ENCODE measurements at places on chromosomes 3 and 15.

- ATAC-seq: no peak
These were observed 111.3 kb downstream of the BBX start for GRCh38 chr3:107634099-107634489.

GRCh38 chr3:25508901-25509300, 80.8 kb downstream of the RARB start:
- ATAC-seq: peak; percentile 86

DNA sequence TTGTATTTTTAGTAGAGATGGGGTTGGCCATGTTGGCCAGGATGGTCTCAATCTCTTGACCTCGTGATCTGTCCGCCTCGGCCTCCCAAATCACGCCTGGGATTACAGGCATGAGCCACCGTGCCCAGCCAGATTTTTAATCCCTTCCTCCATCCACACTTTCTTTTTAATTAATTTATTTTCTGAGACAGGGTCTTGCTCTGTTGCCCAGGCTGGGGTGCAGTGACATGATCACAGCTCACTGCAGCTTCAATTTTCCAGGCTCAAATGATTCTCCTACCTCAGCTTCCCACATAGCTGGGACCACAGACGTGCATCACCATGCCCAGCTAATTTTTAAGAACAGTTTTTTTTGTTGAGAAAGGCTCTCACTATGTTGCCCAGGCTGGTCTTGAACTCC, 43.6 kb downstream of the RAF1 start:
- ATAC-seq: no peak

DNA sequence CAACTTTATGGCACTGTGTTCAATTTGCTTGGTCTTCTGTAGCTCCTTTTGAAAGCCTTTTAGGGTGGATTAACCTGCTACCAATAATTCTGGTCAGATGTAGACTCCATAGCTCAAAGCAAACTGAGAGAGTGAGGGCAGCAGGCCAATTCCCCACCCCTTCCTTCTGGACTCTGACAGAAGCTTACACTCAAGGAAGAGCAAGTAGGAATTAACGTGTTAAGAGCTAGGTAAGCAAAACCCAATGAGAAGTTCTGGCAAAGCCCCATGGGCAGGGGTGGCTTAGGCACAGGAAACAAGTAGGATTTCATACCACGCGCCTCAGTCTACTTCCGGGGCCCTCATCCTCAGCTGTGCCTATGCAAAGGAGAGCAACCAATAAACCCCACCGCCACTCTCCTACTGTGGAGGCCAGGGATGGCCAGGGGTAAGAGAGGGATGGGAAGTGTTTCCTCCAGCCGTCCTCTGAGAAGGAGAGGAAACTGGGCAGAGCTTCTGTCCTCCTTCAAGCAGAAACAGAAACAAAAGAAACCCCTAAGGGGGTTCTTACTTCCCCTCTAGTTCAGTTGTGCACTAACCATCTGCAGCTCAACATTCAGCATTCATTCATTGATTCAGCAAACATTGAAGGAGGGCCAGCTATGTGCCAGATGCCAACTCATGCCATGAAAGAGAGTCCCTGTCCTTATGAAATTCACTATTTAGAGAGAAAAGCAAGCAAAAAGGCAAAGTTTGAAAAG, 12.6 kb downstream of the CCR5 start:
- no peak for ATAC-seq

- no peak for ATAC-seq
These were observed 212.5 kb downstream of the CHST2 start for GRCh38 chr3:143332026-143332425.

- ATAC-seq: peak; percentile 73
These were observed 44.5 kb upstream of the CCDC80 start for GRCh38 chr3:112685420-112685819.

DNA sequence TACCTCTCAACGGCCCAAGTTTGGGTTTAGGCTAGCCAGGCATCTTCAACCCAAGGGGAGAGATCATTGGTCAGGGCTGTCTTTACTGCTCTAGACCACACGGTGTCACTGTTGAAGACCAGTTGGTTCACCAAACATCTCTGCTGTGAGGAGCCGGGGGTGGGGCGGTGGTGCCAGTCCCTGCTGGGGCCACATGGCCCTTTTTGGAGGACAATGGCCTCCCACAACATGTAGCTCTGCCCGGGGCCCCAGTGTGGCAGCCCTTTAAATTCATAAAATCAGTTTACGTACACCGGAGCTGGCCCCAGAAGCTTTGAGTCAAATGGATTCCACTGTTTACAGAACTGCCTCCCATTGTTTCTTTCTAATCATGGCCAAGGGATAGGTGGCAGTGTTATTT, 19.1 kb upstream of the TM4SF18 start:
- ATAC-seq: peak; percentile 96

DNA sequence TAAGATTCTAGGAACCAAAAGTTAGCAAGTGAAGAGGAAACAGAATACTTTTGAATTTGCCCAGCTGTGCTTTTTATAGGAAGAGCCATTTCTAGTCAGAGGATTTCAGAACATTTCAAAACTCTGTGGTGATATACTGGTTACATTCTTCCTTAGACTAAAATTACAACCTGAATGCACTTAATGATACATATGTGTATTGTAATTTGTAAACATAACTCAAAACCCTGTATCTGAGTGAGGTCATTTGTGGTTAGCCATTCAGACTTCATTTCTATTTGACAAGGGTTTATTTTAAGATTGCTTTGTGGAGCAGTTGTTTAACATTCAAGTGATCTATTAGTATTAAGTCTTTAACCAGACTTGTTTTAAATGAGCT, 59.4 kb upstream of the TRIM71 start:
- no peak for ATAC-seq

DNA sequence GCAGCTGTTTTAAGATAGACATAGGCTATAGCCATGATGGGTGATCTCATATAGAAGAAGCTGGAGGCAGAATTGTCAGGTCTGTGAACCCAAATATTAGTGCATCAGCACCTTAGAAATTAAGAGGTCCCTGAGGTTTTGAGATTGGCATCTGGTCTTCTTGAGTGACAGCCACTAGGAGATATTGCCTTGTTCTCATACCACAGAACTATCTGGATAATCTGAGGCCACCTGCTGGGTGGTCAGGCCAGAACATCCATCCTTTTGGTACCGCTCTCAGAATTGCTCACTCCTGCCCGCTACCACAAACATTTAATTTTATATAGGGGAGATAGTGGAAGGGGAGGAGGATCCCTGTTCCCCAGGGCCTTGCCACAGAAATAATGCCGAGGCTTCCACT, 210.6 kb upstream of the ZPLD1 start:
- ATAC-seq: peak; percentile 76

GRCh38 chr3:129425213-129425612, 3.2 kb downstream of the EFCAB12 start:
- no peak for ATAC-seq

DNA sequence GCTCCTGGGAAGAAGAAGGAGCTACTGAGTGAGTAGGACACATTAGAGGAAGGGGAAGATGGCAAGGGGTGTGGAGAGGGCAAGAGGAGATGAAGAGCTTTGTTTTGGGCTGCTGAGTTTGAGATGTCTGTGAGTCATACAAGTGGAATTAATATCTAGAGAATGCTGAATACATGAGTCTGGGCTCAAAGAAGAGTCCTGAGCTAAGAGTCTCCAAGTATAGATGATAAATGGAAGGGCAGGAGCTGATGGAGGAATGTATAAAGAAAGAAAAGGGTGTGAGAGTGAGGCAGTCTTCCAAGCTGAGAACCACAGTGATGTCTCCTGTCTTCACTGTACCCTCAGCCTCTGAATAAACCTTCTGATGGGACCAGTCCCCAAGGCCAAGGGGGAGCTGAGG, 205.5 kb upstream of the MRPL3 start:
- no peak for ATAC-seq

DNA sequence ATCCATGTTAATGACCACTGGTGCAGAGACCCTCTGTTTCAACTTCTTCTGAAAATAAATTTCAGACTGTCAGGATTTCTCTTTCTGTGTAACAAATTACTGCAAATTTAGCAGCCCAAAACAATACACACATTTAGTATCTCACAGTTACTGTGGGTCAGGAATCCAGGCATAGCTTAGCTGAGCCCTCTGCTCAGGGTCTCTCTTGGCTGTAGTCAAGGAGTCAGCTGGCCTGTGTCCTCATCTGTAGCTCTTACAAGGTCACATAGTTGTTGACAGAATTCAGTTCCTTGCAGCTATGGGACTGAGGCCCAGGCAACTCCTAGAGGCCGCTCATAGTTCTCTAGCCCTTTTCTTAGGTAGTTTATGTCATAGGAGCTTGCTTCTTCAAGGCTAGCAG, 51.9 kb downstream of the NKIRAS1 start:
- ATAC-seq: no peak

DNA sequence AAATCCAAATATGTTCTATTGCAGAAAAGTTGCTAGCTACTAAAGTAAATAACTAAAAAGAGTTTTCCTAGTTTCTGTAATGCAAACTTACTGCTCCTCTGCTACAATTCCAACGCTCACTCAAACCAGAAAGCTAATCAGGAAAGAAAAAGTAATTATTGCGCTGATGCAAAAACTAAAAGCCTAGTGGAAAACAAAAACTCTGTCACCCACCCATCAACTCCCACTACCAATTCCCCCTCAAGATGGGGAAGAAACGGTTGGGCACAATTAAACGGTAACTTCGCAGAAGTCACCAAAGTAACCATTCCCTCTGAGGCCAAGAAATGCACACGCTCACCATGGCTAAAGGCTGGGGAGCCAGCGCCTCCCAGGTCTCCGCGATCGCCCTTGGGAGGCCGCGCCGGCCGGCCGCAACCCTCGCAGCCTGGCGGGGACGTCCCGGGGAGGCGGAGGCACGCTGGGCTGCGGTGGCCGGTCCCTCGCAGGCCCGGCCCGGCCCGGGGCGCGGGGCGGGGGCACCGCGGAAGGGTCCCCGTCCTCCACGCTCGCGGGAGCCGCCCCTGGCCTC, 684 bp downstream of the SLTM start:
- peak; percentile 40 for ATAC-seq

GRCh38 chr15:66968806-66969596, 96.4 kb upstream of the SMAD3 start:
- ATAC-seq: no peak

GRCh38 chr15:79088426-79089205, 2.0 kb downstream of the RASGRF1 start:
- no peak for ATAC-seq

DNA sequence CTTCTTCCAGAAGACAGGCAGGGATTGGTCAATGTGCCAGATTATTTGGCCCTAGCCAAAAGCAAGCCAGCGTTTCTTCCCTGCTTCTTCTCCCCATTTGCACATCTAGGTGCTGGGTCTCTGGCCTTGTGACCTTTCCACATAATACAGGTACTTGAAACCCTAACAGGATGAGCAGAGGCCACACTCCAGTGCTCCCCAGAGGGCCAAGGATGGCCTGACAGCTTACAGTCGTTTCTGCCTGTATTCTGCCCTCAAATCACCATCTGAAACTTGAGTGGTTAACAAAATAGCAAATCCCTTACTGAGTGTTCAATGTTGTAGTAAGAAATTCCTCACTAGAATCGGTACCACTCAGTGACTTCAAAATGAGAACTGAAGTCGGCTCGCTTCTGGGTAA, 29.1 kb downstream of the MKRN2 start:
- ATAC-seq: no peak

GRCh38 chr3:175003590-175003989, 144.5 kb downstream of the NAALADL2 start:
- ATAC-seq: no peak

GRCh38 chr15:77053709-77054108, 17.2 kb downstream of the TSPAN3 start:
- no peak for ATAC-seq

- no peak for ATAC-seq
These were observed 416.0 kb downstream of the SHQ1 start for GRCh38 chr3:72432246-72432645.

DNA sequence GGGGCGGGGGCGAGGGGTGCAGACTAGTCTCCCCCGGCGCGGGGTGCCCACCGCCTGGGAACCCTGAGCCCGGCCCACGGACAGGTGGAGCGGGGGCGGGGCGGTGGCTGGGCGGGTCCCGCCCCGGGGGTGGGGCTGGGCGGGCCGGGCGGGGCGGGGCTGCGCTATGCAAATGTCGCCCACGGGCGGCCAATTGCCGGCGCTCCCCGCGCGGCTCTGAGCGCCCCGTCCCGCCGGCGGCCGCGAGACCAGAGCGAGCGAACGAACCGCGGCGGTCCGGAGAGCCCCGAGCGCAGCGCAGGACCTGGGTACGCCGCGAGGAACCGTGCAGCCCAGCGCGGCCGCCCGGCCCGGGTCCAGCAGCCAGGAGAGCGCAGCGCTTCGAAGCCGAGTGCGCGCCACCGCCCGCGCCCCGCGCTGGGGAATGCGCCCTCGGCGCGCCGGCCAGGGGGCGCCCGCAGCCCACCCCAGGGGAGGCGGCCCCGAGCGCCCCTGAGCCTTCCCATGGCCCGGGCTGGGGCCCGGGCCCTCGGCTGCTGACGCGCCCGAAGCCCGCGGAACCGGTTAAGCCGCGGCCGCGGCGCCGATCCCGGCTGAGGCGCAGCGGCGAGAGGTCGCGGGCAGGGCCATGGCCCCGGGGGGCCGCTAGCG, at the start of gene SEMA3F:
SEMA3F (plus strand) TSS at position 485 of the 651 bp plus-strand sequence. CDS start 4,299 bp downstream, outside the sequence.
- peak; percentile 73 for ATAC-seq

GRCh38 chr3:120855665-120856437, 52.2 kb upstream of the STXBP5L start:
- ATAC-seq: peak; percentile 97

GRCh38 chr3:32181796-32182195, 56.7 kb upstream of the CMTM8 start:
- ATAC-seq: no peak

DNA sequence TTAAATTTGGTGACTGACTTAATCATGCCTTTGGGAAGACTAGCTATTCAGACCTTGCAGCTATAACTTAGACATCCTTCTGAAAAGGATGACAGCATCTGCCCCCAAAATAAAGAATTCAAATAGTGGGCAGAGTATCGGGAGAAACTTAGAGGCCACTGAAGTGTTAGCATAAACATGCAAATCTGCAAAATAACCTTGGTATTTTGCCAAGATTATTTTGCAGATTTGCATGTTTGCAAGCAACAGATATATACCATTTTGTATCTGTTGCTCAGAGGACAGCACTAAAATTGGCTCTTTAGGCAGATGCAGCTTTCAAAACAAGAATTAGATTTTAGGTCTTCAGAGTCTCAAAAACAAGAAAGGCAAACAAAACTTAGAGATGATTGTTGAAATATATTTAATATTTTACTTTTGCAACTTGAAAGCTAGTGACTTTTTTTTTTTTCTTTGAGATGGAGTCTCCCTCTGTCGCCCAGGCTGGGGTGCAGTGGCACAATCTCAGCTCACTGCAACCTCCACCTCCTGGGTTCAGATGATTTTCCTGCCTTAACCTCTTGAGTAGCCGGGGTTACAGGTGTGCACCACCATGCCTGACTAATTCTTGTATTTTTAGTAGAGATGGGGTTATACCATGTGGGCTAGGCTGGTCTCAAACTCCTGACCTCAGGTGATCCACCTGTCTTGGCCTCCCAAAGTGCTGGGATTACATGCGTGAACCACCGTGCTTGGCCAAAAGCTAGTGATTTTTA, 47.8 kb downstream of the KBTBD8 start:
- no peak for ATAC-seq

- ATAC-seq: no peak
These were observed 21.1 kb downstream of the PSMD6 start for GRCh38 chr3:64002233-64002632.

- no peak for ATAC-seq
These were observed 89.1 kb downstream of the OSBPL10 start for GRCh38 chr3:31891876-31892455.

GRCh38 chr3:156707588-156707987, 33.2 kb downstream of the TIPARP start:
- no peak for ATAC-seq

GRCh38 chr15:78388865-78389264, 48.7 kb downstream of the CRABP1 start:
- ATAC-seq: no peak
